Bronchial epithelial cell (primary cell): ENCODE measurements at places on chromosomes 2 and 18. TPM values are rescaled to one million over a fixed set of nuclear protein-coding genes. Genes with fewer than 3 reads are reported as not detected.

The ABHD3 gene
- 10.5 and 17.3 TPM in 2 replicates for total RNA-seq

The ARHGEF33 gene
- total RNA-seq, result 0.26 and 0.38 TPM in 2 replicates

The TNS1 gene
- 1.6 and 2.0 TPM in 2 replicates for total RNA-seq

The PSMA8 gene
- total RNA-seq, result not detected in 2 replicates

The UNC50 gene
- total RNA-seq, result 52.9 and 54.5 TPM in 2 replicates

The OSBPL1A gene
- total RNA-seq, result 22.6 and 23.8 TPM in 2 replicates

The HK2 gene
- 158 and 175 TPM in 2 replicates for total RNA-seq

The SLC14A1 gene
- not detected in 2 replicates for total RNA-seq

The CD207 gene
- total RNA-seq, result not detected in 2 replicates

The COLEC12 gene
- under 0.01 and 0.53 TPM in 2 replicates for total RNA-seq

The SNED1 gene
- total RNA-seq, result 0.26 and 0.38 TPM in 2 replicates

The IL36B gene
- total RNA-seq, result 0.13 TPM in 1 of 2 replicates, not detected in the other
